ENCODE measurements at places on chromosomes 3 and 15. TPM values are rescaled to one million over a fixed set of nuclear protein-coding genes. Genes with fewer than 3 reads are reported as not detected.

Gene SAMMSON
- not detected for total RNA-seq

Gene ADAMTS17
- total RNA-seq, result 1.9 TPM

Gene TMEM207
- total RNA-seq, result not detected

Gene DLL4
- not detected for total RNA-seq

Gene LCTL
- not detected for total RNA-seq

Gene CPLX3
- not detected for total RNA-seq

Gene GP9
- total RNA-seq, result not detected

Gene PLCH1
- total RNA-seq, result 0.26 TPM

Gene DCLK3
- total RNA-seq, result not detected

Gene CAMK1
- 31.7 TPM for total RNA-seq

Gene GHSR
- not detected for total RNA-seq

Gene COL6A5
- total RNA-seq, result 0.02 TPM

Gene MINAR1
- 0.99 TPM for total RNA-seq

Gene NXPE3
- 20.4 TPM for total RNA-seq

Gene AHSG
- not detected for total RNA-seq

Gene MYO5C
- total RNA-seq, result 1.3 TPM

Gene GREM1
- not detected for total RNA-seq

Gene ESYT3
- total RNA-seq, result 0.26 TPM

Gene RPUSD3
- total RNA-seq, result 61.7 TPM

Gene SLC22A14
- total RNA-seq, result not detected

Gene CAPN7
- 28.4 TPM for total RNA-seq
